HT1080 (cell line): ENCODE measurements at places on chromosomes 2 and 18.

- no peak for DNase-seq
Measured at GRCh38 chr2:200028998-200029397, 73.6 kb downstream of the MAIP1 start.

- no peak for DNase-seq
Measured at GRCh38 chr2:62296832-62297623, 101.1 kb downstream of the B3GNT2 start.

GRCh38 chr2:157984866-157985265 lies 108.7 kb upstream of the ACVR1 start:
- no peak for DNase-seq

- DNase-seq: no peak
Measured at GRCh38 chr2:159091976-159092375, 123.5 kb downstream of the TANC1 start.

DNA sequence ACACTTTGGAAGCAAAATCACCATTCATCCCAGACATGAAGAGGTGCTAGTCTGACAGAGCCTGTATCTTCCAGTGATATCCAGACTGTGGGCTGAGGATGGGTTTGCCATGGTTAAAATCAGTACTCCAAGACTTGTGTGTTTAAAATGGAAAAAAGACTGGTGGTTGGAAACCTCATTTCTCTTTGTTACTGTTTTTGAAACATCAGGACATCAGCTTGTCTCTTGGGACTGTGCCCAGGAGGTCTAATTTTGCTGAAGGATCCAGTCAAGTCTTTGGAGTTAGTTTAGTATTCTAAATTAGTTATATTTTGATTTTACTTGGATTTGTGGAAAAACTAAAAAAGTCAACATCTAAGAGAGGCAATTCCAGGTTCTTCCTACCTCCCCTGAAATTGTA lies 578.4 kb downstream of the PLCL1 start:
- no peak for DNase-seq

GRCh38 chr18:371609-371982 lies 103.7 kb upstream of the THOC1 start:
- DNase-seq: no peak

- DNase-seq: no peak
Measured at GRCh38 chr2:107932488-107932887, 53.8 kb upstream of the SLC5A7 start.

DNA sequence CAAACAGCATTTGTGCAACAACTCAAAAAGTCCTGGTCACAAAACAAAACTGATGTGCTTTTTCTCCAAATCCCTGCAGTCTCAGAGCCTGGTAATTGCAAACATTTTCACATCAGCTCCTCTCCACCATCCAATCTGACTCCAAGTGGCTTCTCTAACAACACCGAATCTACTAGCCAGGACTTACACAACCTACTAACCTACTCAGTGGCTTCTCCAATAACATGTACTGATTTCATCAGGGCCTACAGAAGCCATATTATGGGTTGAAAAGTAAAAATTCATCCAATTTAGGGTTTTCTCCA lies 104.3 kb downstream of the COLEC12 start:
- DNase-seq: no peak

DNA sequence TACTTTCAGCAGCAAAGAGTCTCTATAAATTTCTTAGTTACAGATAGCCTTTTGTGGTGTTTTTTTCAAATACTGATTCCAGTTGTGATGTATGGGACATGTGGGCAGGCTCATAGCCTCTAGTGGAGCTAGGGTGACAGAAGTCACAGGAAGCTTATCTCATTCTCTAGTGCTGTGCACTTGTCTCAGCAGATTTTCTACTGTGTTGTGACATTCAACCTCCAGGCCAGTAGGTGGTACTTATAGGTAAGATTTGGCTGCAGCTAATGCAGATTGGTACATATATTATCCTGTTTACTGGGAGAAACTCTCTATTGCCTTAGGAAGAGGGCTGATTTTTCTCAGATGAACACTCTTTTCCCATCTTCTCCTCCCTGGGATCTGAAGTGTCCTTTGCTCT lies 176.2 kb downstream of the CALCRL start:
- no peak for DNase-seq
